NCI-H345 (cell line): ENCODE measurements at places on chromosomes 12 and 14.

GRCh38 chr14:55374771-55375170, 36.9 kb downstream of the ATG14 start:
- DNase-seq = no peak

- DNase-seq = no peak
Measured at GRCh38 chr12:3129301-3130056, 52.3 kb downstream of the TSPAN9 start.

GRCh38 chr14:34018125-34018524, 67.3 kb upstream of the EGLN3 start:
- no peak for DNase-seq

- no peak for DNase-seq
Measured at GRCh38 chr12:78119351-78119918, 288.7 kb downstream of the NAV3 start.

DNA sequence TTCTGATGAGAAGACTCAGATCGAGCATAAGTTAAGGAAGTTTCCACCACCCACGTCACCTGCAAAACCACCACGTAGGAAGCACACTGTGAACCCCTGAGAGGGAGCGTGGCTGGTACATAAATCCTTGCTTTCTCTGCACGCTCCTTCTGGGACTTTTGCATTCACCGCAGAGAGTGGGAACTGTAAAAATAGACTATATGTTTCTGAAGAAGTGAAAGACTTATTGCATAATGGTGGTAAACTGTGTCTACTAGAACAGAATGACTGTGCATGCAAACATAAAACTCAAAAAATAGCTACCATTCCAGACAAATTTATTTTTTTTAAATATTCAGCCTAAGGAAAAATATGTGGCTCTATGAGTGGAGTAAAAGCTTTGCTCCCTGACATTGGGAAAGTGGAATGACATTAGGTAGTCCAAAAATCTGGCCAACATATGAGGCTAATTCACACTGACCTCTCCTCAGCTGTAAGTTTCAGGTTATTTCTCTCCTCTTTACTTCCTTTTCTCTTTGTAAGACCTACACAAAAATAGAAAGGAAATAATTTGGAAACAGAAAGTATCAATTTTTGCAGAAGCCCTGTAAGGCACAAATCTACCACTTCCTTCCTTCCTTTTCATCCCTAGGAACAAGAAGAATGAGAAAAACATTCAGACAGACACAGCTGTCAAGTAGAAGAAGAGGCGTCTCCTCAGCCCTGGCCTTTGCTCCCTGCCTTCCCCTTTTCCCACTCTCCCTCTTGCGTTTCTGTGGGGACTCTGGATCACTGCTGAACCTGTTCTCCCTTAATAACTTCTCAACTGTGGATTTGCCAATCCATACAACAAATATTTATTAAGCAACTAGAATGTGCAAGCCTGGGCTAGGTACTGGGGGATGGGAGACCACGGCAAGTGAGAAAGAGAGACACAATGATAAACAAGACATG, 264.3 kb upstream of the FOXN3 start:
- no peak for DNase-seq

DNA sequence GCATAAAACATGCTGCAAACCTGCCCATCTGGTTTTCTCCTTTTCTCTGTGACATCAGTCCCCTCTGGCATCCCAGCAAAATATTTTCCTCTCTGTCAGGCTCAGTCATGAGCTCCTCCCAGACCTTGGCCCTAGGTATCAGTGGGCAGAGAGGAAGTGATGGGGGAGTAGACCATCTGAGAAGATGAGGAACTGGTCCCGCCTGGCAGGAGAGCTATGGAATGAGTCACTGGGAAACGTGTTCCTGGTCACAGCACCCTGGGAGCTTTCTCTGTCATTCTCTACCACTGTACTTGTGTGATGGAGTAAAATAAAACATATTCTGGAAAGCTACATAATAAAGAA, 5.0 kb upstream of the SRSF9 start:
- DNase-seq = no peak

DNA sequence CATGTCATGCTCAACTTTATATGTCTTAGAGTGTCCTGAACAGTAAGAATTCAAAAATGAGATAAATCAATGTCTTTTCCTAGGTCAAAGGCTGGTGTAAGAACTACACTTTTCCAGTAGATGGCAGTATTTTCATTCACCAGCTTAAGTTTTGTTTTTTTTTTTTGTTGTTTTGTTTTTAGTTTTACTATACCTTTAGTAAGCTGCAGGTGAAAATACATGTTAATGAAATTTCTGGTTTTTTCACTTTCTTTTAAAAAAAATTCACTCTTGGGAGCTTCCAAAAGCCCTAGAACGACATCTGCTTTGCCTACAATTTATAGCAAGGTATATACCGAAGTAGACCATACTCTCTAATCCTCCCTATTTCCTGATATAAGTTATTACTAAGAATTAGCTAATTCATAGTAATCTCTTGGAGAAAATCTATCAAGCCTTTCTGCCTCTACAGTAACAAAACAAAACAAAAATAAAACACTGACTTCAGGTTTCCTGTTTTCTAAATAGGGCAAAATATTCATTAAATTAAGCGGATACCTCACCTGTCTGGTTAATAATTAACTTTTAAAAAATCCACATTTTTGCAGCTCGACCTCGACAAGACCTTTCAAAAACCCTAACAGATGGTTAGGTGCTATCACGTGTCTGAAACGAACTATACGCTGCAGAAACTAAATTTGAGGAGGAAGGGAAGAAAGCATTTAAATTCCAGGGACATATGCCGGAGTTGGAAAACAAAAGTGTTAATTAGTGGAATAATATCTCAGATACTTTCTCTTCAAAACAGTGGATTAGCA, 2.7 kb upstream of the SAMD4A start:
- peak; percentile 32 for DNase-seq

GRCh38 chr12:28378736-28379135, 188.5 kb downstream of the CCDC91 start:
- DNase-seq = no peak

DNA sequence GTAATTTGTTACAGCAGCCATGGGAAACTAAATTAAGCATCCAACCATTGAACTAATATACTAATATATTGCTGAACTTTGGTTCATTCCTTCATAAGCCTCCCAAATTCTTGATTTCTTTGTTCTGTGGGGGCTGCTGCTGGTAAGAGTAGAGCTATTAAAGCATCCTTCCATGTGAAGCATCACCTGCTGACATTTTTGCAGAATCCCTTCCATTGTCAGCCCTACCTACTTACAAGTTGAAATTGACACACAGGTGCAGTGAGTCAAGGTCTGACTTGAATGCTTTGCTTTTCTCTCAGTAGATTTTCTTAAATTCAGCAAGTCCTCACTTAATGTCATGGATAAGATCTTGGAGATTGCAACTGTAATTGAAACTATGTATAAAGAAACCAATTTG, 474.4 kb downstream of the APAF1 start:
- no peak for DNase-seq

- DNase-seq = no peak
Measured at GRCh38 chr14:93794756-93795155, 6.5 kb upstream of the PRIMA1 start.

GRCh38 chr12:11652351-11653040, 3.0 kb downstream of the ETV6 start:
- DNase-seq = peak; percentile 17

GRCh38 chr14:90355540-90356518, 24.1 kb upstream of the NRDE2 start:
- no peak for DNase-seq

DNA sequence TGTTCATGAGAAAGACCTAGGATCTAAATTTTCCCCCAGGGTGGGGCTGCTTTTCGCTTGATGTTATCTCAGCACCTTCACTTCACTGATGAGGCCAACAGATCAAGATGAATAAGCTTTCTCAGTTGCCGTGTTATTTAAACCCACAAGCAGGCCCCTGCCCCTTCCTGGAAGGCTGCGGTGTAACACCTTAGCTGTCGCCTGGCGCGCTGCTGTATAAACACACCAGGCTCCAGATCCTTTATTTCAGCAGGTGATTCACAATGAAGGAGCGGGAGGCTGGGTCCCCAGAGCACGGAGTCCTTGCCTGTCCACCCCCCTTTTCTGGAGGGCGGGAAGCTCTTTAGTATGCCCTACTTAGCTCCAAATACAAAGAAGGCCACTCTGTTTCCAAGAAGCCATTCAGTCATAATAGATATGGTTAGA, 515.4 kb downstream of the FUT8 start:
- peak; percentile 73 for DNase-seq

DNA sequence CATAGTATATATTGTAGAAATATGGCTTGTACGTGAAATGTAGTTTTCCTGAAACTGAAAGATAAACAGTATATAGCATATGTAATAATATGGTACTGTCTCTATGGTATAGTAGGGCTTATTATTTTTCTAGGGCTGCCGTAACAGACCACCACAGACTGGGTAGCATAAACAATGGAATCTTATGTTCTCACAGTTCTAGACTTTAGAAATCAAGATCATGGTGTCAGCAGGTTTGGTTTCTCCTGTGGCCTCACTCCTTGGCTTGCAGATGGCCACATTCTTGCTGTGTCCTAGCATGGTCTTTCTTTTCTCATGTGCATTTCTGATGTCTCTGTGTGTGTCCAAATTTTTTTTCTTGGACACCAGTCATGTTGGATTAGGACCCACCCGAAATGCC, 155.8 kb downstream of the TMTC2 start:
- DNase-seq = no peak

DNA sequence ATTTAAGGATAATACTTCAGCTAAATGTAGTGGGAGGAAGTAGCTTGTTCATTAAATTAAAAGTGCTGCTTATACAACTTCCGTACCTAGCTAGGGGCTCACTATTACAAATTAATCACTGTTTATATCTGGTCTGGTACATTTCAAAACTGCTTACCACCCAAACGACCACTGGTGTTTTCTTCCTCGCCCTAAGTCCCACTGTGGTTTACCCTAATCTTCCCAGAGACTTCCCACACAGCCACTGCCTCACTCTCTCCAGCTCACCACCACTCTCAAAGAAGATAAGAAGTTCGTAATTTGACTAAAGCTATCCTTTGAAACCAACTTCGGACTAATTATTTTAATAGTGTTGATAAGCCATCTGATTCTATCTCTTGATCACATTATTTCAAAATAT, 62.6 kb downstream of the PLXNC1 start:
- no peak for DNase-seq

- DNase-seq = no peak
Measured at GRCh38 chr14:44767646-44768173, 194.0 kb downstream of the KLHL28 start.

DNA sequence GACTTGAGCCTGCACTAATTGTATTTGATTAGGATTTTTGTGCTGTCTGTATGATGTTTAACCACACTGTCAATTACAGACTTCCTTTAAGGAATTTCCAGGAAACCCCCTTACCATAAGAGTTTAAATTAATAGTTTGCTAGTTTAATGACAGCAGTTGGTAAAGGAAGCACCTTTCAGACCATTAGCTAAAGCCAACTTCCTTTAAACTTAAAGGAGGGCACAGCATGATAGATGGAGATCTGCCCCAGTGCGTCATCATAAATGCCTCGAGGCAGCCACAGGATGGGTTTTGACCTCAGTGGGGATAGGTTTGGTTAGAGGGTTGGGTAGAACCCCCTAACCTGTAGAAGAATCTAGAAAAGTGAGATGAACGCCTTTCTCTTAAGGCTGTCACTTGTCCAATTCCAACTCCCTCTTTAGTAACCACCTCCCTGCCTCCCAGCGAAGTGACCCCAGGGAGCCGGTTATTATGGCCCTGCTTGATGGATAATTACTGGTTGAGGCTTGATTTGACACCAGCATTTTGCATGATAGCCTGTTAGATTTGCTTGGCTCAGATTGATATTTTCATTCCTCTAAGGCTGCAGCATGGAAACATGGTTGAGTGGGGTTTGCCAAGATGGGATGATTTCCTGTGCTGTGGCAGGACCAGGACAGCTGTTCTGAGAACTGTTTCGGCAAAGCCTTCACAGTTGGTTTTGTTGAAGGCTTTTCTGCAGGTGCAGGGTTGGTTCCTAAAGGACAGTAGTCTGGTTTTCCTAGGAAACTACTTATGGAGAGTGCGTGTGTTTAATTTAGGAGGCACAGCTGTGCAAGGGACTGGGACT, 62.7 kb downstream of the CHST11 start:
- no peak for DNase-seq

- peak; percentile 34 for DNase-seq
Measured at GRCh38 chr12:88142610-88142991, 494 bp downstream of the TMTC3 start.

DNA sequence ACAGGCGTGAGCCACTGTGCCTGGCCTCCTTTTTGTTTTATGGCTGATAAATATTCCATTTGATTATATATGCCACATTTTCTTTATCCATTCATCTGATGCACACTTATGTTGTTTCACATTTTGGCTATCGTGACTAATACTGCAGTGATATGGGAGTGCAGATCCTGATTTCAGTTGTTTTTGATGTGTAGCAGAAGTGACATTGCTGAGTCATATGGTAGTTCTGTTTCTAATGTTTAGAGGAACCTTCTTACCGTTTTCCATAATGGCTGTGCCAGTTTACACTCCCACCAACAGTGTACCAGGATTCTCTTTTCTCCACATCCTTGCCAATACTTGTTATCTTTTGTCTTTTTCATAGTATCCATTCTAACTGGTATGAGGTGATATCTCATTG, 235.9 kb downstream of the ERC1 start:
- DNase-seq = no peak

DNA sequence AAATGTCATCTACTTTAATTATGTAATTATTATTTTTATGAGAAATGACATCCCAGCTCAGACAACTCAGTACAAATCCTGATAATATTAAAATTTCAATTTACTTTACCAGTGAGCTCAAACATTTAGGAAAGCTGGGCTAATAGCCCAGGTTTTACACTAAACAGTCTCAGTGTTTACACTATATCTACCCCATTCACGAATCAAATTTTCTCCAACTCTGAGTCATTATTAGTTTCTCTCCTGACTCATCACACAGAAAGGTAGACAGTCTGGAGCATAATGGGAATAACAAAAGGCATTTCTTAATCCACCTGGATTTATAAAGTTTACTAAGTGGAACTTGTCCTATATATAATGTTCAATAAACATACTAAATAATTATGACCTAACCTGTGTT, 5.7 kb downstream of the PAWR start:
- DNase-seq = no peak

DNA sequence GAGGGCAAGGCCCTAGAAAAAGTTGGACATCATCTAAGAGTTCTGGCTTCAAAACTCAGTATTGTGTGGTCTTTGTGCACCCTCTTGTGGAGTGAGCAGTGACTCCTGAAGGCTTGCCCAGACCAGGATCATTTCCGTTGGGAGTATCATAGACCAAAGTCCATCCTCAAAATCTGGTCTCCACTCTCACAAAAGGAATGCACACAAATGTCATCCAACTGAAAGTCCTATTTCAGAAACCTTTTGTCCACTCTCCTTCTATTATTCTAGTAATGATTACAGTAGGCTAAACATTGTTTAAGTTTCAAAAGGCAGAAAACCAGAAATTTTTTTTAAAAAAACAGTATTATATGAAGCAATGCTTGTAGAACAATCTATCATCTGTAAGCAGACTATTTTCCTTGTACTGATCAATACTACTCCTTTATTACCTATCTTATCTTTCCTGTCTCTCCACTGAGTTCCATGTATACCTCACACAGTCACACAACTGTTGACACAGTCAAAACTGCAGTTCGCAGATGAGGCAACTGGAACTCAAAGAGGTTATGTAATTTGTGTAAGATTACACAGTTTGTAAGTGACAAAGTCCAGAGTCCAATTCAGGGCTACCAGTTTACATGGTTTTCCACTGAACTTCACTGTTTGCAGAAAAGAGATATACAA, 41.4 kb downstream of the COX16 start:
- DNase-seq = peak; percentile 63

GRCh38 chr14:57897144-57897748, 31.4 kb upstream of the SLC35F4 start:
- no peak for DNase-seq

GRCh38 chr12:81668475-81668874, 90.7 kb downstream of the PPFIA2 start:
- DNase-seq = no peak
